ENCODE measurements at places on chromosomes 6 and 20. TPM values are rescaled to one million over a fixed set of nuclear protein-coding genes. Genes with fewer than 3 reads are reported as not detected.

Gene LAMA4
- total RNA-seq, result not detected

Gene NFATC2
- 62.3 TPM for total RNA-seq

Gene C20orf202
- 0.26 TPM for total RNA-seq

Gene TLDC2
- not detected for total RNA-seq

Gene NANP
- total RNA-seq, result 5.3 TPM

Gene FBXO5
- total RNA-seq, result 47.1 TPM

Gene SIRPA
- 1.5 TPM for total RNA-seq

Gene LBP
- not detected for total RNA-seq

Gene WFDC2
- not detected for total RNA-seq

Gene HLA-G
- 1.6 TPM for total RNA-seq

Gene HDGFL1
- total RNA-seq, result not detected

Gene KCNG1
- total RNA-seq, result not detected

Gene OPRL1
- total RNA-seq, result 1.8 TPM

Gene SLC13A3
- 0.26 TPM for total RNA-seq

Gene TCEA2
- 74.9 TPM for total RNA-seq

Gene CEP162
- total RNA-seq, result 8.3 TPM

Gene TFAP2D
- not detected for total RNA-seq

Gene NPEPL1
- 41.3 TPM for total RNA-seq

All from activated naive CD8-positive, alpha-beta T cell treated with anti-CD3 and anti-CD28 coated beads, Interleukin-2, amount 10 ng/mL, durations not matched to agents 7 days and 5 days (primary cell).